Left ventricle myocardium superior (tissue), 1 donor: ENCODE measurements at places on chromosomes 7 and 10.
A peak's percentile ranks its signal among the peaks of the same experiment; 100 is the strongest.

GRCh38 chr10:75136346-75136745, 24.9 kb downstream of the SAMD8 start:
- no peak for DNase-seq

DNA sequence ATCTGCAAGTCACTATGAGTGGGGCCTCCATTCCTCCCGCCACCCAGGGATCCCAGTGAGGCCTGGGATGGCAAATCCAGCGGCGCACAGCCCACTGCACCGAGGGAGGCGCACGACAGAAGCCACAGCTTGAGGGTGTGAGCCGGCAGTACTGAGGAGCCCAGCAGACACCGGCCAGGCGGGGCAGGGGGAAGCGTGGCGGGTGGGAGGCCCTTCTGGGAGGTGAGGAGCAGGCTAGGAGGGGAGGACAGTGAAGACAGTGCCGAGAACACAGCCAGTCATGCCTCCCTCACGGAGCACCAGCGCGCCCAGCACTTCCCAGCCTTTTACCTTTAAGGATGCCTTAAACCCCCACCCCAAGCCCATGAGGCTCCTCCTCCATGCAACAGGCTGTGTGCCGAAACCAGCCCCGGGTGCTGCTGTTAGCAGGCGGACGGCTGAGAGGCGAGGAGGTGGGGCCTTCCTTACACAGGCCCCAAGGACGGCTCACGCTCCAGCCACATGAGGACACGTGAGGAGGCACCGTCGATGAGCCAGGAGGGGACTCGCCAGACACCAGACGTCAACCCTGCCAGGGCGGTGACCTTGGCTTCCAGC, 258.5 kb downstream of the PTPRN2 start:
- no peak for DNase-seq

DNA sequence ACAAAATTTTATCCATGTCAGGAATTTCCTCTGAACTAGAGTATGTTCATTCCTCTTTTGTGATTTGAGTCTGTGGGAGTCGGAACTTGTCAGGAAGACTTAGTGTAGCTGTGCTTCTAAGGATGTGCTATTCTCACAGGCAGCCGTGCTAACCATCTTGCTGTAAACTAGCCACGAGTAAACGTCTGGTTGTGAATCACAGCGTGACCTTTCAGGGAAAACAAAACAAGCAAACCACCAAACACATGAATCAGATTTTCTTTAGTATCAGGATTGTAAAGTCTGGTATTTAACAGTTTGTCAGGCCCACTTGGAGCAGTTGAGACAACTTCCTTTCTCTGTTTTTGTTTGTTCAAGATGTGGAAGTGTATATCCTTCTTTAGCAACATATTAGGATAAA, 32.0 kb downstream of the AUTS2 start:
- no peak for DNase-seq

- no peak for DNase-seq
Observed at GRCh38 chr7:128735436-128735835, 3.7 kb upstream of the CALU start.

DNA sequence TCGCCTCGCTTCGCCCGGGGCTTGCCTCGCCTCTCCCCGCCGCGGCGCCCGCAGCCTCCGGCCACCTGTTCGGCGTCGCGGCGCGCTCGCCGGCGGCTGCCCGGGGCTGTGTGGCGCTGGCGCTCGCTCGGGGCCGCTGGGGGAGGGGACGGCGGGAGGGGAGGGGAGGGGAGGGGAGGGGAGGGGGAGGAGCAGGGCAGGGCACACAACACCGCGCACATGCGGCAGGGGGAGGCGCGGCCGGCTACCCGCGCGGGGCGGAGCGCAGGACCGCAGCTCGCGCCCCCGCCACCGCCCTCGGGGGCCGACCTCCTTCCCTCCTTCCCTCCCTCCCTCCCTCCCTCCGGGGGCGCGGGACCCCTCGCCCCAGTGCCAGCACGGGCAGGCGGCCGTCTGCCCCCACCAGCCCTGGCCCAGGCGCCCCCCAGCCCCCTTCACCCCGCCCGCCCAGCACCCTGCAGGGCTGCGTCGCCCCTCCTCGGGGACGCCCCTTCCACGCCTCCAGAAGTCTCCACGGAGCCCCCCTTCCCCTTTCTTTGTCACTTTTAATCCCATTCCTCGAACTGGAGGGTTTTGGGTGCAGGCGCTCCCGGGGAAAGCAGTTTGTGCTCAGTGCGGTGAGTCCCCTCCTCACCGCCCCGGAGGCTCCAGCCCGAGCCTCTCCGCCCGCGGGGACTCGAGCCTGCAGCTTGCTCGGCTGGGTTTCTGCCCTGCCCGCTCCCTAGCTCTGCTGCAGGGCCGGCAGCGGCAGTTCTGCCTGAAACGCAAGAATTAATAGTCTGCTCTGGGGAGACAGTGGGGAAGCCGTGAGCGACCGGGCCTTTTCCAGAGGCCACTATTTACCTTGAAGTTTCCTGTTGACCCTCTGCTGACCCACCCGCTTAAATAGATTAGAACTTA, at the start of gene PARD3:
Gene PARD3 (minus strand): TSS at position 112 of the 900 bp plus-strand sequence. CDS start 301 bp downstream, outside the sequence.
- DNase-seq, result peak; percentile 84

DNA sequence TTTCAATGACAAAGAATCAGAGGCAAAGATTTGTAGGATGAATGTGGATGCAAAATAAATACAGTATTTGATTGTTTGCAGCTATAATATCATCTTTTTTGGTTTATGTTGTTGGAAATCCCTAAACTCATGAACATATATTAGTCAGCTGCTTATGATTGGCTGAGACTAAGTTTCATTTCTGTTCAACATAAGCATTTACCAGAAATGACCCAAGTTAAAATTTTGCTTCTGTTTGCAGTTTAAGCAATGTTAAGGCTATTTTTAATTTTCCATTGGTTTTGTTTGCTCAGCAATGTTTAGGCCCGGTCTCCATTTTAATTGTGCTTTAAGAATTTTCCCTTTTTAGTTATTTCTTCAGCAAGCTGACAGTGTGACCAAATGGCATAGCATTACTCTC, 22.0 kb downstream of the GIMAP6 start:
- DNase-seq, result no peak

- DNase-seq, result no peak
Observed at GRCh38 chr7:7704867-7705266, 13.5 kb downstream of the RPA3 start.

- no peak for DNase-seq
Observed at GRCh38 chr7:158442260-158442659, 145.4 kb downstream of the PTPRN2 start.

GRCh38 chr7:92794831-92795230, 41.5 kb downstream of the CDK6 start:
- DNase-seq, result no peak

DNA sequence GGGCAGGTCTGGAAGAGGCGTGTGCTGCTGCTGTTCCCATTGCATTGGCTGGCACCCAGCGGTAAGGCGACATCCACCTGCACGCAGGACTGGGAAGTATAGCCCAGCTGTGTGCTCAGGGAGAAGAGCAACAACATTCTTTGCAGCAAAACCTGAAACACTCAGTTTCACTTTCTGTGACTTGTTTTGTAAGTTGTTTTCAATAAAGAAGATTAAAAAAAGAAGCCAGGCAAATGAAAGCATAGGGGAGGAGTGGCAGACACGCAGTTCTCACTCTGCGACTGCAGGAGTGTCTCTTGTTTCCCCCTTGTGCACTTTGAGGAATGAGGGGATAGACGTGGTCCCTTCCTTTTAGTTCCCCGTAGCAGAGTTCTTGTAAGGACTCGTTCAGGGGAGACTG, 5.8 kb downstream of the FBH1 start:
- DNase-seq, result no peak
